ENCODE measurements at places on chromosomes 6 and 20.

DNA sequence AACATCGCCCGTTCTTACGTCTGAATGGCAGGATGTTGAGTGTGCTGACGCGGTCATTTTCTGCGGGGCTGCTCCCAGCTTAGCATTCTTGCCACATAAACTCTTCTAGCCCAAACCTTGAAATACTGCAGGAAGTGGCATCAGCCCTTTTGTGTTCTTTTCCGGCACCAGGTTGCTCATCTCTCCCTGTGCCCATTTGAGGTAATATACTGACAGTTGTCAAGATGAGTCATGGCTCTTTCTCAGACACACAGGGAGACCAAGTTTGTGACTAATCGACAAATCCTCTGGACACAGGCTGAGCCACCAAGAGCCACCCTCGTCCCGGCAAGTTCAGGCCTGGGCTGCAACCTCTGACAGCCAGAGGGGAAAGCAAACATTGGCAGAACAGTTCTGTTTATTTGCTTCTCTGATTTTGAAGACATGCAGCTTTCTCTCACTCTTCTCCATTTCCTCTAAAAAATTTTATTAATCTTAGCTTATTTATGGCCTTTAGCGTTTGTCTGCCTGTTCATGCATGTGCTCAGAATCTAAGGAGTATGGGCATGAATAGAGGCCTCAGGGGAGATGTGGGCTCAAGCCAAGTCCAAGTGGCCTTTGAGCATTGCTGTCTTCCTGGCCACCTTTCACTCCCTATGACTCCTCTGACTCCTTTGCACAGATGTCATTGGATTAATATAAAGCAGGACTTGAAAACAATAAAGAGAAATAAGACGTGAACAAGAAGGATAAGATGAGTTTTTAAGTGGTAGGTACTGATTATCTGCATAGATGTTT, 328.2 kb upstream of the JAG1 start:
- no peak for DNase-seq

GRCh38 chr6:146422789-146423375, 120.8 kb upstream of the RAB32 start:
- no peak for DNase-seq

GRCh38 chr6:109465772-109466171, 10.2 kb upstream of the MICAL1 start:
- no peak for DNase-seq

DNA sequence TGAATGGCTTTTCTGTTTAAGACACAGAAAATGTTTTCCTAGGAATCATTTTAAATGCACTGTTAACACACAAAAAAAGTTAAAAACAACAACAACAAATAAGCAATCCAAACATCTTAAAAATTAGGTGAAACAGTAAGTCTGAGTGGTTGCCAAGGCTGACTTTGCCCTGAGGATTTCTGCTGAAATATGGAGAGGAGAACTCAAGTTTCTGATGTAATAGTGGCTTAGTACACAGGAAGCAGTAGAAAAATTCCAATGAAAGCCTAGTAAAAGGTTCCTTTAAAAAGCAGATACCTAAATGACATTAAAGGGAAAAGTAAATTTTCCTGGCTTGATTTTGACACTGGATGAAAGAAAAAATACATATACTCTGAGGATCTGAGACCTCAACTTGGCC, 184.2 kb downstream of the EPM2A start:
- DNase-seq: no peak

- DNase-seq: no peak
Observed at GRCh38 chr20:44407402-44408184, 52.1 kb downstream of the HNF4A start.

GRCh38 chr6:36072681-36073080, 45.1 kb downstream of the MAPK14 start:
- DNase-seq: no peak

DNA sequence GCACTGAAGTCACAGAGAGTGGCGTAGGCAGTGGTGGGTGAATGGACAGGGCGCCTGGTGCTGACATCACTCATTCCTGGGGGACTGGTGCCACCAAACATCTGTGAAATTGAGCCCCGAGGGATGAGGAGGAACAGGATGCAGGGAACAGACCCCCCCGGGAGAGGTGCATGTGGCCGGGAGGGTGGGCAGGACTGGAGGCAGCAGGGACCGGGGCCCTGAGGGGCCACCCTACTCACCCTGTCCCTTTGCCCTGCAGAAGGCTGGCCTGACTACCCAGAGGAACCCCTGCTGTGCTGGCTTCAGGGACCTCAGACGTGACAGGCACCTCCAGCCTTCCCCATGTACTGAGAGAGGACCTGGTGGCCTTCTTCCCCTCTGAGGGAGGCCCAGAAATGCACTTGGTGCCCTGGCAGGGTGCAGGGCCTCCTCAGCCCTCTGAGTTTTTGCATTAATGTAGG, 25.1 kb downstream of the SYNDIG1 start:
- no peak for DNase-seq

GRCh38 chr6:147664092-147664491, 155.6 kb downstream of the SAMD5 start:
- no peak for DNase-seq

- no peak for DNase-seq
Observed at GRCh38 chr20:2421247-2421646, 40.5 kb downstream of the TGM6 start.

DNA sequence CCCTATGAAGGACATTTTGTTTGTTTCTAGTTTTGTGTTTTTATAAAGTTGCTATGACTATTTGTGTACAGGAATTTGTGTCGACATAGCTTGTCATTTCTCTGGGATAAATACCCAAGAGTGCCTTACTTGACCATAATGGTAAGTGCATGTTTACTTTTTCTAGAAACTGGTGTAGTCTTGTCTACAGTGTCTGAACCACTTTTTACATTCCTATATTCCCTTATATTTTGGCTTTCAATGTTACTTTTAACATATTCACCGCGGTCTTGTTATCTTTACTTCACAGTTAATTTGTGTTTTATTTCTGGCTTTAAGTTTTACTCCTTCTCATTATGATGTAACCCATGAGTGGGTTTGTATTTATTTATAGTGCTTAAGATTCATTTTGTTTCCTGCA, 444.4 kb upstream of the RGS17 start:
- DNase-seq: no peak

GRCh38 chr20:50546729-50547314, 36.6 kb downstream of the PTPN1 start:
- no peak for DNase-seq

DNA sequence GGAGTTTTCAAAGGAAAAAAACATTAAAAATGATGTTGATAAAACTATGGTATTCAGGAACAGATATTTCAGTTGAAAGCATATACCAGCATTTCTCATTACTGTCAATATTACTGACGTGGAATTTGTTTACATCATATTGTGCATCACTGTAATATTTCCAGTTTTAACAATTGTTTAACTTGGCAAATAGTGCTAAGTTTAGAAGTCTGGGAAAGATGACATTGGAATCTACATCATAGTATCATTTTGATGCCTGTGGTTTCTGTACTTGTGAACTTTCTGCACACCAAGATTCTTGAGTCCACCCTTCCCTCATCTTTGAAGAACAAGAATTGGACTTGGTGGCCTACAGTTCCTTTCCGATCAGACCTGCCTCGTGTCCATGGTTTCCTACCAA, 98.1 kb downstream of the RALGAPA2 start:
- no peak for DNase-seq

- peak; percentile 86 for DNase-seq
Observed at GRCh38 chr6:73704260-73704659, 8.3 kb downstream of the CD109 start.

DNA sequence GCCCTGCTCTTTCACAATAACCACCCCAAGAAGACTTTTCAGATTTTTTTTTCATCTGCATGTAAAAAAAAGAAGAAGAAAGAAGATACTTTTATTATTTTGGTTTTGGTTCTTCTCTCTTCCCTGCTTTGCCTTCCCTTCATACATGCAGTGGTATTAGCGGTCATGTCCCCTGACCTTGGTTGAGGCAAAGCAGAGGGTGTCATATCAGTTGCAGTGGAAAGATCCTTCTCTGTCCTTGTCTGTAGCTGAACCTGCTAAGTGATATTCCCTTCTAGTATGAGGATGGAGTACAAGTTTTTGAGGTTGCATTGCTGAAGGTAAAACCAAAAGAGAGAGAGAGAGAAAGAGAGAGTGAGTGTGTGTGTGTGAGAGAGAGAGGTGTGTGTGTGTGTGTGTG, 345.7 kb downstream of the UTRN start:
- DNase-seq: no peak

- no peak for DNase-seq
Observed at GRCh38 chr6:166078294-166078693, 89.4 kb downstream of the TBXT start.

- DNase-seq: no peak
Observed at GRCh38 chr6:135686784-135687301, 164.7 kb upstream of the PDE7B start.

DNA sequence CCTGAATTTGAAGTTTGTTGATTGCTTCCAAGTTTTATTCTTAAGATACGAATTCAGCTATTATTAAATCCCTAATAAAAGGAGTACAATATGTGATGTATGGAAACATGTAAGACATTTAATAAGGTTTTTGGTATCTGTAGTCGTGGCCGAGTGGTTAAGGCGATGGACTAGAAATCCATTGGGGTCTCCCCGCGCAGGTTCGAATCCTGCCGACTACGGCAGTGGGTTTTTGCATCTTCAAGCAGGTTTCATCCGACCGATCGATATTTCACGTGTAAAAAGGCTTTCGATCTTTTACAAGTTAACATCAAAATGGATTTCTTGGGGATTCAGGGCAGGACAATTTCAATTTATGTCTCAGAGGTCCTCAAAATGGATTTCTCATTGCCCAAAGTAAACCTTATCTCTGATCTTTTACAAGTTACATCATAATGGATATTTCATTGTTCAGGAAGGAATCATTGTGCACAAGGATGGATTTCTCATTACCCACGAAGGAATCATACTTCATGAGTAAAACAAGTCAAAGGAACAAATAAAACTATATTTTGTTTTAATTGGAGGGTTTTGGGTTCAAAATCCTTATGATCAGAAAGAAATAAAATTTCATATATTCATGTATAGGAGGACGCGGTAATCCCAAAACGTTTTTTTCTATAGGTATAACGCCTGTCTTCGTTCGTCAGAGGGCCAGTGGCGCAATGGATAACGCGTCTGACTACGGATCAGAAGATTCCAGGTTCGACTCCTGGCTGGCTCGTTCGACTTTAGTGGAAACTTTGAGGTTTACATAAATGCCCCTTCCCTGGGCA, 37.3 kb upstream of the BTN3A2 start:
- no peak for DNase-seq

DNA sequence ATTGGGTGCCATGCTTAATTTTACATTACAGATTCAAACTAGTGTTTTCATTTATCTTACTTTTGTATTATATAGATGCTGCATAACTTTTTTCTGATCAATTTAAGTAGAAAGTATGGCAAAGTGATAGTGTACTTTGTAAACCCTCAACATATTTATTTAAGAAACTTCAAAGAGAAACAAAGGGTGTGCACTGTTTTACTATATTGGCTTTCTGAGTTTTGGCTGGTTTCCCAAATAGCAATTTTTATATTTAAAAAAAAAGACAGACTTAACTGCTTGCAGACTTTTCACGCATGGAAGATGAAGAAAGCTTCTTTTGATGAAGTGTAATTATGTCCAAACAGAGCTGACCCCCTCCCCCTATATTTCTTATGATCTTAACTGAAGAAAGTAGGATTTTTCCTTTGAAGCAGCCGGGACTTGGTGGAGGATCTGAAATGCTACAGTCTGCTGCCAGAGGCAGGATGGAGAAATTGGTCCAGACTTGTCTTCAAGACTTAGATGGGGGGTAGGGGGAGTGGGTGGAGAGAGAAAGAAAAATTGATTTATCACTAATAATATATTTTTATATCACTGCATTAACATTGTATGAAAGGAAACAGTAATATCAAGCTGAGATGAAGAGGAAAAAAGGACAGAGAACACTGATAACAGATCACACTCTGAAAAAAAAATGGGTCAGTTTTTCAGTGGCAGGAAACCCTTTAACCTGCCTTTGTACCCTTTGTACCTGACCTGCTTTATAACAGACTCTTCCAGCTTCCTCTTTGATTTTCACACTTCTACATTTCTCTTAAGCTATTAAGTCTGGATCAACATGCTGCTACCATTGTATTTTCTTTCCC, 56.0 kb upstream of the SUPT3H start:
- no peak for DNase-seq

GRCh38 chr6:15712797-15713196, 50.0 kb upstream of the DTNBP1 start:
- DNase-seq: no peak

GRCh38 chr6:112957536-112957916, 610.4 kb downstream of the RFPL4B start:
- no peak for DNase-seq

GRCh38 chr6:169723991-169724493, 258 bp downstream of the PHF10 start:
- no peak for DNase-seq

GRCh38 chr6:107730683-107731314, 93.3 kb downstream of the SCML4 start:
- no peak for DNase-seq

GRCh38 chr6:24910331-24910960, 25.3 kb downstream of the RIPOR2 start:
- no peak for DNase-seq

DNA sequence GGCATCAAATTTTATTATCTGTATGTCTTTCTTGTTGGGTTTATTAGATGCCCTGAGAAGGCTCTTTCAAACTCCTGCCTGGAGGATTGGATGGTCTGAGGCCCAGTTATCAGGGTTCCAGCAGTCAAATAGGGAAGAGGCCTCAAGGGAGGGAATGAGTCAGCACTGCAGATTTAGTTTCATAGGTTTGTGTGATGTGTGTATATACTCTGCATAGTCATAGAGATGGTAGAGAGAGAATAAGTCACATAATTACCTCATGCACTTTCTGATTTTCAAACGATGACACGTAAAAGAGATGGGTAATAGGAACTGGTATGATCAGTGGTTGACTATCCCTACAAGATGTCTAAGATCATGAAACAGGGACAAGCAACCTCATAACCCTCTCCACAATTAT, 82.1 kb downstream of the ADAT2 start:
- DNase-seq: no peak
